ENCODE measurements at places on chromosomes 16 and 17.

- DNase-seq, result no peak
Measured at GRCh38 chr17:8841844-8842243, 25.6 kb downstream of the PIK3R6 start.

DNA sequence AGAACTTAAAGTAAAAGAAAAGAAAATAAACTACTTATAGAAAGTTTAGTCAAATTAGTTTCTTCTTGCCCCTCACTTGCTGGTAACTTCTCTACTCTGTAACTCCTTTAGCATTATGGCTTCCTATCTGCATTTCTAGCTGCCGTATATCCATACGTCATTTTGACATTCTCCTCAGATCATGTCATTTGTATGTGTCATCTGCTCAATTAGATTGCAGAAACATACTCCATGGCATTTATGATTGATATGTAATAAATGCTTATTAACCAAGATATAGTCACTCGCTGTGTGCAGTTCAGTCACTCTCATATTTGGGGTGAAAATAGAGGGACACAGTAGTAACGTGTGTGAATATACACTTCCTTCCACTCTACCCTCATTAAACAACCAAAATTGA is 103.4 kb downstream of the ZNF18 start:
- no peak for DNase-seq

DNA sequence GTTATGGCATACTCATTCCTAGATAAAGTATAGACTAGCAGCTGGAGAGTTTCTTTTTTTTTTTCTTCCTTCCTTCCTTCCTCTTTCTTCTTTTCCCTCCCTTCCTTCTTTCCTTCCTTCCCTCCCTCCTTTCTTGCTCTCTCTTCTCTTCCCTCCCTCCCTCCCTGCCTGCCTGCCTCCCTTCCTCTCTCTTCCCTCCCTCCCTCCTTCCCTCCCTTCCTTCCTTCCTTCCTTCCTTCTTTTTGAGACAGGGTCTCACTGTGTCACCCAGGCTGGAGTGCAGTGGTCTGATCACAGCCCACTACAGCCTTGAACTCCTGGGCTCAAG is 7.0 kb upstream of the SNTB2 start:
- DNase-seq, result no peak

DNA sequence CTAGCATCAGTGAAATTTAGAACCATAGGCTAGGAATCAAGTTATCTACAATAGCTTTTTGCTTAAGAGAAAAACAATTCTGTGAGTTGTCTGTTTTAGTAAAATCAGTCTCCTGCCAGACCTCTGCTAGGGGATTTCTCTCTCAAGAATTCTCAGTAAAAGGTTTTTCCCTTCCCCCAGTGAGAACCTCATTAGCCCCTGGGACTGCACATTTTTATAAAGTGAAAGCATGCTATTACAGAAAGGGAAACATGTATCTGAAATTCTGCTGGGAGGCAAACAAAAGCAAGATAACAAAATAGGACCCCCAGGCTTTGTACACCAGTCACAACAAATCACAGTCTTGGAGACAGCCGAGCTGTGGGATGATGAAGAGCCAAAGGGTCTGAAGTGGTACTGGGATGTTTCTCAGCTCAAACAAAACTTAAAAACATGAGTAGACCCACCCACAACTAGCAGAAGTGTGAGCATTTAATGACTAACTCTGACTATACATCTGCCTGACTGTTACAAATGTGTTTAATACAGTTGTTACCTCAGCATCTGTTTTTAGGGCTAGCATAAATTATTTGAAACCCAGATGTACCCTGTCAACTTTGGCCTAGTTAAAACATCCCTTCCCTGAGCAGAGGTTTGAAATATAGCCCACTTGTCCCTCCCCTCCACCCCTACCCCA is 20.0 kb upstream of the GLG1 start:
- no peak for DNase-seq

DNA sequence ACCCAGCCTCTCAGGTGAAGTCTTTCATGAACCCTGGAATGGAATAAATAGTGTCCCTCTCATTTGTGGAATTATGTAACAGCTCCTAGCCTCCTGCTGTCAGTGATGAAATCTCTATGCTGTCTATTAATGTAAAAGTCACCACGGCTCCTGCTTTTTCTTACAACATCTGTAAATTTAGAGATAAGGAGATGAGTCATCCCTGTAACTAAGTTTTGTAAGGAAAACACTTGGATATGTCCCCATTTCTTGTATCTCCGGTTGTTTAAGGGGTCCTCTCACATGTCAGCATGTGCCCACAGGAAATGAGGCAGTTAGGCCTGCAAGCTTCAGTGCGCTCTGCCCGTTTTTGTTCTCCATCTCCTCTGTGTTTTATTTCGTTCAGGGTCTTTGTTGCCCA is 2.8 kb upstream of the NAT9 start:
- no peak for DNase-seq

DNA sequence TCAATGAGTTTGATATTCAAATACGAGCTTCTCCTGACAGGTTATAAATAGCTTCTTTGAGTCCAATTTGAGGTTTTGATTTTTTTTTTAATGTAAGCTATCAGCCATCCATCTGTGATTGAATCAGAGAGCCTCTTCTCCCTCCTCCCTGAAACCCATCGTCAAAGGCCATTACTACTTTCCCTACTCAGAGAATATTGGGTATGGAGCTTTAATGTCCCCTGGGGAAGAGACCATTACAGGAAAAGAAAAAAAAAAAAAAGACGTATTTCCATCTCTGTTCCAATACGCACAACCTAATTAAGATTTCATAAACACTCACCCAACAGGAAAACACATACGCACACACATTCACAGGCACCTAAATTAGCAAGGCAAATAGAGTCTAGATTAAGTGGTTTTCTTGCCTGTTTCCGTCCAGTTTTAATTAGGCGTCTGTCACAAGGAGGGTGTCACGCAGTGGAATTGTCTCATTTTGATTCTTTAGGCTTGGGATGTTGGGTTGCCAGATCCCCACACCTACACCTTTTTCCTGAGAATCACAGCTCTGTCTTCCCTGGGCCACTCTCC is 194.3 kb upstream of the RPL38 start:
- no peak for DNase-seq

Data from activated gamma-delta T cell (primary cell).